Smooth muscle cell of trachea (primary cell): ENCODE measurements at places on chromosomes 16 and 17. TPM values are rescaled to one million over a fixed set of nuclear protein-coding genes. Genes with fewer than 3 reads are reported as not detected.

The ACSM2A gene
- not detected in 2 replicates for total RNA-seq

The CD300LB gene
- total RNA-seq, result under 0.01 TPM in 1 of 2 replicates, not detected in the other

The TBX2 gene
- total RNA-seq, result 106 and 134 TPM in 2 replicates

The MTMR4 gene
- total RNA-seq, result 55.2 and 70.3 TPM in 2 replicates

The FSCN2 gene
- 2.0 and 4.6 TPM in 2 replicates for total RNA-seq

The GCGR gene
- total RNA-seq, result not detected in 2 replicates

The PPM1D gene
- 10.5 and 13.9 TPM in 2 replicates for total RNA-seq

The GOSR2 gene
- total RNA-seq, result 45.8 and 57.1 TPM in 2 replicates

The HOXB3 gene
- total RNA-seq, result 16.7 and 17.3 TPM in 2 replicates

The BCL6B gene
- 0.33 and 0.44 TPM in 2 replicates for total RNA-seq

The SPNS3 gene
- not detected in 2 replicates for total RNA-seq

The ZP2 gene
- not detected in 2 replicates for total RNA-seq

The RASL10B gene
- total RNA-seq, result 0.58 and 4.6 TPM in 2 replicates

The DBNDD1 gene
- 3.1 and 4.1 TPM in 2 replicates for total RNA-seq

The KRTAP1-5 gene
- total RNA-seq, result 2.2 TPM in 1 of 2 replicates, not detected in the other

The CDC42EP4 gene
- 56.6 and 82.0 TPM in 2 replicates for total RNA-seq

The CDK3 gene
- total RNA-seq, result 1.3 and 1.9 TPM in 2 replicates

The ZSCAN10 gene
- 0.17 TPM in 1 of 2 replicates, not detected in the other for total RNA-seq

The KLHL10 gene
- 0.17 and 0.29 TPM in 2 replicates for total RNA-seq

The GLIS2 gene
- 4.4 and 4.6 TPM in 2 replicates for total RNA-seq

The KRT31 gene
- not detected in 2 replicates for total RNA-seq

The TNFAIP1 gene
- 17.3 and 28.0 TPM in 2 replicates for total RNA-seq

The HSPB9 gene
- total RNA-seq, result not detected in 2 replicates

The TNP2 gene
- not detected in 2 replicates for total RNA-seq

The CDH16 gene
- under 0.01 and 0.17 TPM in 2 replicates for total RNA-seq

The MYH13 gene
- total RNA-seq, result not detected in 2 replicates

The SMPD3 gene
- 0.33 TPM in 1 of 2 replicates, not detected in the other for total RNA-seq

The SSTR5 gene
- total RNA-seq, result not detected in 2 replicates

The CNTROB gene
- total RNA-seq, result 18.5 and 31.7 TPM in 2 replicates

The NPIPB9 gene
- total RNA-seq, result 2.0 and 3.2 TPM in 2 replicates

The TEKT1 gene
- total RNA-seq, result not detected in 2 replicates

The ICAM2 gene
- 1.2 and 4.1 TPM in 2 replicates for total RNA-seq

The LDAF1 gene
- total RNA-seq, result 73.7 and 90.3 TPM in 2 replicates

The UTS2R gene
- 0.15 TPM in 1 of 2 replicates, not detected in the other for total RNA-seq

The C1QTNF8 gene
- not detected in 2 replicates for total RNA-seq

The PMFBP1 gene
- total RNA-seq, result 0.17 and 0.29 TPM in 2 replicates

The FBXO31 gene
- 35.1 and 74.9 TPM in 2 replicates for total RNA-seq

The TBC1D3D gene
- total RNA-seq, result 0.17 TPM in 1 of 2 replicates, not detected in the other

The ASPHD1 gene
- total RNA-seq, result 6.5 and 7.7 TPM in 2 replicates

The FOXF1 gene
- 21.8 and 39.0 TPM in 2 replicates for total RNA-seq

The MAP2K6 gene
- 5.7 and 8.1 TPM in 2 replicates for total RNA-seq

The TBC1D26 gene
- total RNA-seq, result under 0.01 TPM in 1 of 2 replicates, not detected in the other

The SPIRE2 gene
- total RNA-seq, result 2.2 and 3.6 TPM in 2 replicates

The NOXO1 gene
- 0.15 TPM in 1 of 2 replicates, not detected in the other for total RNA-seq

The GINS3 gene
- total RNA-seq, result 1.5 and 4.8 TPM in 2 replicates

The PROCA1 gene
- total RNA-seq, result 1.9 and 3.1 TPM in 2 replicates

The NXN gene
- total RNA-seq, result 16.1 and 38.0 TPM in 2 replicates

The SEPTIN1 gene
- 0.50 TPM in 1 of 2 replicates, not detected in the other for total RNA-seq

The GRAPL gene
- total RNA-seq, result 0.15 and 0.66 TPM in 2 replicates

The COTL1 gene
- 160 and 175 TPM in 2 replicates for total RNA-seq

The VTN gene
- total RNA-seq, result 0.33 TPM in 1 of 2 replicates, not detected in the other

The SYNGR2 gene
- 3.1 and 11.2 TPM in 2 replicates for total RNA-seq

The C17orf67 gene
- total RNA-seq, result 0.66 and 0.73 TPM in 2 replicates

The TNFRSF13B gene
- not detected in 2 replicates for total RNA-seq
